ENCODE measurements at places on chromosomes 4 and X.

DNA sequence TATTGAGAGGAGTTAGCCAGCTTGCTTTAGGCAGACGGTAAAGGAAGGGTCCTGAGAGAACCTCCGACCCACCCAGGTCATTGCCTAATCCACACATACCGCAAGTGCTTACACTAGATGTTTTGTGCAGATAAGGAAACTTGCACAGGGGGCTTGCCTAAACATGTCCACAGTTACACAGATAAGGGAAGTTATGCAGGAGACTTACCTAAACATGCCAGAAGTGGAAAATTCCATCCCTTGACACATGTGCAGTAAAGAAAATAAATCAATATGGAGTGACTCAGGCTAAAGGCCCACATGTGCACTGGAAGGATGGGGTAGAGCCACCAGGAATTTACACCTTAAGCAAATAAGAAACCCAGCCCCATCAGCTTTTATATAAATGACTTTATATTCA lies 232.8 kb upstream of the HDX start:
- DNase-seq = no peak

DNA sequence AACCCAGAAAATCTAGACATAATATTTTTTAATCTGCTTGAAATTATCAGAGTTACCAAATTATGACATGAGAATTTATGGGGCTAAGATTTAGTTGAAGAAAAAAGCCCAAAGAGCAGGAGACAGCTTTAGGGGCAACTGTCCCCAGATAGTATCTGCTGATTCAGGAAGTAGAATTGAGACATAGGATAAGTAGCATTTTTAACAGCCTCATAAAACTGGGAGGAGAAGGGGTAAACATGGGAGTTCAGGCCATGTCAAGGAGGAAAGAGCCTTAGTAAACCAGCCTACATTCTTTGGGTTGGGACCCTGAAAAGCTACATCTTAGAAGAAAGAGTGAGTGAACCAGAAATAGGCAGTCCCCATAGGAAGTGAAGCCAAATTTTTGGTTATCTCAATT lies 9.7 kb upstream of the RAB28 start:
- no peak for DNase-seq

DNA sequence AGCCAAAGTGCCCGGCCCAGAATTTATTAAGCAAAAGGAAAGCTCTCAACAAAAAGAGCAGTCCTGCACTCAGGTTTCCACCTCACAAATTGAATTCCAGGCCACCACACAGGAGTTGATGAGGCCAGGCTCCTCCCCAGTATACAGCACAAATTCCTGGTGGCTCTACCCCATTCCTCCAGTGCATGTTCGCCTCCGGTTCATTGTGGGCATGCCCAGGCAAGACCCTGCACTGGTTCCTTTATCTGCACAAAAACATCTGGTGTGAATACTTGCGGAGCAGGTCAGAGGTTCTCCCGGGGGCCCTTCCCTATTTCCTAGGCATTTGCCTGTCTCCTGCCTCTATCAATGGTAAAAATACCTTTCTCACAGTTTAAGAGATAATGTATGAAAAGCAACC lies 195.2 kb upstream of the ANXA10 start:
- no peak for DNase-seq

DNA sequence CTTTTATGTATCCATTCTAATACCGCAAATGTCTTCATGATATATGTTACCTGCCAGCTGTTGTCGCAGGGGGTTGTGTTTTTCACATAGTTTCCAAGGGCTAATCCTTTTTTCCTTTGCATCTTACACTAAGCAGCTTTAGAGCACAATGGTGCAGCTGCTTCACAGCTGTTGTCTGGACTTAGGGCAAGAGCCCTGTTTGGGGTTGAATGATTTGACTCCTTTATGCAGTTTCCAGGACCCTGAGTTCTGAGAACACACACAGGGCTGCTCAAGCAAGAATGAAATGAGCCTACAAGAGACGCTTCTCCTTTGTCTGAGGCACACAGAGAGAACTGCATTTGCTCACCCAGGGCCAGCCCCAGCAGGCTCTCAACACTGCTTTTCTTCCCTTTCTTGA lies 20.2 kb downstream of the CCNG2 start:
- DNase-seq = no peak

DNA sequence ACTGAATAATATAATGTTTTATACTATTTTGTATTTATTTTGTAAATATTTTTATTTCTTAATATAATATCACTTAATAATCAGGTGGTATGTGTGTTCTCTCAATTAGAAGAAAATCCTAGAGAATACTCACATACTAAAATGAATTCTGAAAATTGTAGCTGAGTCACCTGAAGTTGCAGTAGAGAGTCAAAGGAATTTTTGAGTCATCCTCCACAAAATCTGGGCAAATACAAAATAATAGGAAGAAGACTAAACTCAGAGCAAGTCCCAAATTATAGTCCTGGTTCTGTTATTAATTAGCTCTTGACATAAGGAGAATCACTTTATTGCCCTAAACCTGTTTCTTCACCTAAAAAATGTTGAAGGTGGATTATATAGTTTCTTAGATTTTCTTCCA lies 57.8 kb downstream of the SPATA4 start:
- peak; percentile 53 for DNase-seq

DNA sequence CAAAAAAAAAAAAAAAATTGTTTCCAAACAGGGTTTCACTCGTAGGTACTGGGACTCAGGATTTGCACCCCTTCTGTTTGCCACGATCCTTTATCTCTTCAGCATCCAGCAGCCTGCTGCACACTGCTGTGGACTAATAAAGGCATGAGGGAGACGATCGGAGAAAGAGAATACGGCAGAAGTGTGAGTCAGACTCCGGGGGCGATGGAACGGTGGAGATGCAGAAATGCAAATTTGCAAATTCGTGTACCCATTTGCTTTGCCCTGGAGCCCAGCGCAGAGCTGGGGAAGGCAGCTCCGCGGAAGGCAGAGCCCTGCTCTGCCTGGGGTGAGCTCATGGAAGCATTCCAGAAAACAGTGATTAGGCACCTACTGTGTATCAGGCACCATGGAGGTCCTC lies 270.3 kb downstream of the ASMT start:
- DNase-seq = no peak

- no peak for DNase-seq
Measured at GRCh38 chr4:2848449-2848848, 4.8 kb downstream of the ADD1 start.

DNA sequence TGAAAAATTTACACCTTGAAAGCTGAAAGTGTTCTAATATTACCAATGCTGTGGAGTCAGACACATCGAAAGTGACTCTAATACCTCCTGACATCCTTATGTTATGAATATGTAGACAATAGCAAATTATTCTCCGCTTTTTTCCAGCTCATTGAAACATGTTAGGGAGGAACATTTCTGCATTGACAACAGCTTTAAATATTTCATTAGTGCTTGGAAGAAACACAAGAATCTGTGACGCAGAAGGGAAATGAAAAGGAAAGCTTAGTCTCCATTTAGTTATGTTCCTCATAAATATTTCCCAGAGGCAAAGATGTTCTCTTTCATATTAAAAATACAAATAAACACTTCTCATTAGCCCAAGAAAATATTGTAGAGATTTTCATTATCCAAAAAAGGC lies 55.8 kb upstream of the CD99 start:
- DNase-seq = no peak

- DNase-seq = peak; percentile 20
Measured at GRCh38 chr4:103046416-103047290, 27.1 kb upstream of the SLC9B1 start.

GRCh38 chr4:95643627-95644026 lies 94.9 kb upstream of the UNC5C start:
- DNase-seq = no peak

DNA sequence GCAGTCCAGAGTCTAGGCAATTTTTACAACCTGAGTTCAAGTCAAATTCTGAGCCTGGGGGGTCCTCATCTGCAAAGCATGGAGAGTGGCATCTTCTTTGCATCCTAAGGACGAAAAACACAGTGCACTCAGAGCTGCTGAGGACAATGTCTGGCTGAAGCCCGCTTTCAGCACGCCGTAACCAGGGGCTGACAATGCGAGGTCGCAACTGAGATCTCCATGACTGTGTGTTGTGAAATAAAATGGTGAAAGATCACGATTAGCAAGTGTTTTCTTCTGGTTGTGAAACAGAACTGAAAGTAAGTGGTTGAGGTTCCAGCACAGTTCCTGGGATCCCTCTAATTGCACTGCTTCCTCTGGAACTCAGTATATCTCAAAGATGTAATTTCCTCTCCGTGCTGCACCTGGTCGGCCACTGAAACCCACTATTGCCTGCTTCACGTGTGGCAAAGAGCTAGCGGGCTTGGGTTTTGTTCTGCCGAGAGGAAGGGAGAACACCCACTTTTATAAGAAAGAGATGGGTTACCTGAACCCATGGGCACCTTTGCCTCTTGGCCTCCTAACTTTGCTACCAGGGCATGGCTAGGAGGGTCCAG lies 7.7 kb upstream of the F11 start:
- no peak for DNase-seq

DNA sequence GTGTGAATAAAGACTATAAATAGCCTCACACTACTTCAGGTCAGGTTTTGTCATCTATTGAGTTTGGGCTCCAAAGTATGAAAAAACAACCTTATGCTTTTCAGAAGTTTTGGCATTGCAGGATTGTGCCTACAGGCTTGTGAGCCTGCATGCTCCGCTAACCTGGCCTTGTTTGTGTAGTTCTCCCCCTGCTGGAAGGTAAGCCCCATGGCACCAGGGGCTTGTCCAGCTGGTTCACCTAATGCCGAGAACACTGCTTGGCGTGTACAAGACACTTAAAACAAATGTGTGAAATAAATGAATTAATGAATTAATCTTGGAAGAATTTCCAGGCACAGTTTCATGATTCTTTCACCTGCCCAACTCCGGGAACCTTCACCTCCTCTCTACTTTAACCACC lies 1.8 kb upstream of the HSD17B10 start:
- DNase-seq = peak; percentile 40

GRCh38 chr4:48375651-48376304 lies 34.4 kb downstream of the SLAIN2 start:
- DNase-seq = peak; percentile 63

DNA sequence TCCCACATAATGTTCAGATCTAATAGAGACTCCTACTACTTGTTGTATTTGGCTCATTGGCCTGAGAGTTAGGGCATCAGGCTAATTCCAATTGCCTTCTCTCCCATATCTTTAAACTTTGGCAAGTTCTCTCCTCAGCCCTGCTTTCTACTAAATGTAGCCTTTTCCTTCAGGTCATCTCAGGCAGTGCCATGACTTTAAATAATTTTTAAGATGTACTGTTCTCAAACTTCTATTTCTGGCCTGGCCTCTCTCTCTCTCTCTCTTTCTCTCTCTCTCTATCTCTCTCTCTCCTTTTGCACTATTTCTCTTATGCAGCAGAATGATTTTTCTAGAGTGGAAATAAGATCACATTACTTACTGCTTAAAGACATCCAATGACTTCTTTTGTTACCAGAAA lies 114.5 kb upstream of the PAQR3 start:
- no peak for DNase-seq

DNA sequence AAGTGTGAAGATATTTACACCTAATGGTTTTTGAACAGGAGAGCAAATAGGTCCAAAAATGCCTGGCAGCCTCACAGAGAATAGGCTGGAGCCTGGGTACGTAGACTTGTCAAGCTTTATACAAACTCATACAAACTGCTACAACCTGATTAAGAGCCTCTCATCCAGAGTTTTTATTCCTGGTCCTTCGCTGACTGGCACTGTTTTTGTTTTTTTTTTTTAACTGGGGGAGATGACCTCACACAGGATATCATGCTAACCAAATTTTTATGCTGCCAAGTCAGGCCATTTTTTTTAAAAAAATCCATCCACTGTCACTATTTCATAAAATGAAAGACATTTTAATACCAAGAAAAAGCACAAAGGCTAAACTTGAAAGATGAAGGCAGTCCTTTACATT lies 1.9 kb downstream of the FAM114A1 start:
- no peak for DNase-seq

DNA sequence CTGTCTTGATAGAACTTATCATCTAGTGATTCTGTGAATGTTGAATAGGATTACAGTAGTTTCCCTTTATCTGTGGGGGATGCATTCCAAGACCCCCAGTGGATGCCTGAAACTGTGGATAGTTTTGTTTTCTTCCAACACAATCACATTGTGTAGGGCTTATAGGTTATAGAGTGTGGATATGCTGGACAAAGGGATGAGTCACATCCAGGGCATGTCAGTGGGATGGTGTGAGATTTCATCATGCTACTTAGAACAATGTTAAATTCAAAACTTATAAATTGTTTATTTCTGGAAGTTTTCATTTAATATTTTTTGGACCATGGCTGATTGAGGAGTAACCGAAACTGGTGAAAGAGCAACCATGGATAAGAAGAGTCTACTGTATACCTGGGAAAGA lies 432.3 kb upstream of the ATOH1 start:
- DNase-seq = peak; percentile 1

- DNase-seq = no peak
Measured at GRCh38 chr4:88108747-88109122, 49.7 kb downstream of the ABCG2 start.

DNA sequence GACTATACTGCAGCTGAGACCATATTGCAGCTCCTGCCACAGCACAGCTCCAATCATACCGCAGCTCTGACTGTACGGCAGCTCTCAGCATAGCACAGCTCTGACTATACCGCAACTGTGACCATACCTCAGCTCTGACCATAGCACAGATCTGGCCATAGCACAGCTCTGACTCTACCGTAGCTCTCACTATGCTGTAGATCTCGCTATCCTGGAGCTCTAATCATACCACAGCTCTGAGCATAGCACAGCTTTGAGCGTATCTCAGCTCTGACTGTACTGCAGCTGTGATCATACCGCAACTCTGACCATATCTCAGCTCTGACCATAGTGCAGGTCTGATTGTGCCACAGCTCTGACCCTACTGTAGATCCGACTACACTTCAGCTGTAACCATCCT lies 139.2 kb downstream of the ASMT start:
- DNase-seq = peak; percentile 0

DNA sequence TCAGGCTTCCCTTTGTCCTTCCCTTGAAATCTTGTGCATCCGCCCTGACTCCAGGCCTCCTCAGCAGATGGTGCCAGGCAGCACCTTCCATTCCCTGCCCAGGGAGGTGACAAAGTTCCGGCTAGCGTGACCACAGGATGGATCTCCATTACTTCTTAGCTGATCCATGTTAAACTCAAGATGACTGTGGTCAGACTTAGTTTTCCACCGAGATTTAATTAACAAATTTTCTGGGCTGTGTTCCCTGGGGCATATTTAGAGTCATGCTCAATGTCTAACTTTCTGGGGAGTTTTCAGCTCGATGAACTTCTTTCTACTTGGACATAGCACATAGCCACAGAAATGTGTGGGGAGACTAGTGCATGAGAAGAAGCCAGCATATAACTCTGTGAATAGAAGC lies 215.1 kb upstream of the SFRP2 start:
- DNase-seq = no peak

- DNase-seq = no peak
Measured at GRCh38 chr4:135775909-135776308, 1574.3 kb upstream of the PABPC4L start.

DNA sequence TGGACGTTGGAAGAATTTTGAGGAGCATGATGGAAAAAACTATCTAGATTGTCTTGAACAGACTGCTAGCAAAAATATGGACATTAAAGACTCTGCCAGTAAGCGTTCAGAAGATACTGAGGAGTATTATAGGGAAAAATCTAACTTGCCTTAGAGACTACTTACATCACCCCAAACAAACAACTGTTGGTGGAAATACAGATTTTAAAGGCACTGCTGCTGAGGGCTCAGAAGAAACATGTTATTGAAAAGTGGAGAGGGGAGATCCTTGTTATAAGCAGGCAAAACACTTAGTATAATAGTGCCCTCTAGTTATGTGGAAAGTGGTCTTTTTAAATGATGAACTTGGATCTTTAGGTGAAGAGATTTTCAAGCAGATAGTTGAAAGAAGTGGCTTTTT lies 29.2 kb downstream of the MAD2L1 start:
- DNase-seq = no peak

GRCh38 chr4:32499171-32499570 lies 1779.0 kb downstream of the PCDH7 start:
- peak; percentile 6 for DNase-seq

Measured in stromal cell of bone marrow (primary cell).